Prostate gland (tissue), 2 donors: ENCODE measurements at places on chromosomes 7 and 10. TPM values are rescaled to one million over a fixed set of nuclear protein-coding genes. Genes with fewer than 3 reads are reported as not detected.

Gene ASB10
- not detected for total RNA-seq

Gene PNLIP
- total RNA-seq: not detected

Gene TRPV5
- not detected for total RNA-seq

Gene EVX1
- total RNA-seq: 5.9 TPM

Gene MYH16
- not detected for total RNA-seq

Gene COL28A1
- 1.8 TPM for total RNA-seq

Gene NPY
- 55.6 TPM for total RNA-seq

Gene LRRC4
- 0.23 TPM for total RNA-seq

Gene HMX3
- total RNA-seq: not detected

Gene TRIM50
- total RNA-seq: 5.1 TPM

Gene RPEL1
- total RNA-seq: not detected

Gene CTTNBP2
- total RNA-seq: 5.7 TPM

DNA sequence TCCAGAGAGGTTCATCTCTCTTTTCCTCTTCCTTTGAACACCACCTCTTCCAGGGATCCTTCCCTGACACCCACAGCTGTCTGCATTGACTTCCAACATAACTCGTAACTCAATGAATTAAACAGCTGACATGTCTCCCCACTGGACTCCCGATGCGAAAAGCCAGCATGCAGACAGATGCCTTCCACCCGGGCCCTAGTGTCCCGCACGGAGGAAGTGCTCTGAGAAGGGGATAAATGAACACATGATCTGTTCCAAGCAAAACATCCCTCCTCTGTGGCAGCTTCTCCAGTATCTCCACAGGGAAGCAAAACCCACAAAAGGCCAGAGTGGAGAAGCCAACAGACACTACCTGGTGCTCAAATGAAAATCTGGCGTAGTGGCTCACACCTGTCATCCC lies 28.3 kb downstream of the OGDHL start:
- H3K27ac ChIP-seq: no peak overlapping the region
- H3K36me3 ChIP-seq: no peaks in the 10 kb centered on the region
- H3K4me1 ChIP-seq: no peaks in the 10 kb centered on the region
- no peak overlapping the region for H3K4me3 ChIP-seq
- no peak for DNase-seq
- H3K27me3 ChIP-seq: no peaks in the 10 kb centered on the region

DNA sequence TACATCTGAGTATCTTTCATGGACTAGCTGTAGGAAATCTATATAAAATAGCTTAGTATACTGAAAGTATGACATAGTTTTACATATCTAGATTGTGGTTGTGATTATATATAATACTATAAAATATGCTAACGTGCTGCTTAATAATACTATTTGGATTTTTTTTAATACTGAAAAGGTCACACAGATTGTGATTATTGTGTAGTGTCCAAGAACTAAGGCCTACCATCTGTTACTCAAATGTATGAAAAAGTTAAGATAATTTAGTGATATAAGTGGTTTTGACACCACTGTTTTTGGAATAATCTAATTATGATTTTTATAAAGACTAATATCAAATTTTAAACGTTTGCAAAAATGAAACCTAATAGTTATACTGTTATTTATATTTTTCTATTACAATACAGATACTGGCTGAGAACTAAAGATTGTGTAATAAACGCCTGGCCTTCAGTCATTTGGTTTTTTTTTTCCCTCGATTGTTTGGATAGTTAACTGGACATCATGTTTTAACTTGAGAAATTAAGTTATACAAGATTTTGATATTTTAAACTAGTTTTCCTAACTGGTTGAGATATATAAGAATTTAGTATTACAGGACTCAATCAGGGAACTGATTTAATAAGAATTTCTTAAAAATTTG lies 12.6 kb downstream of the PTEN start:
- H3K4me3 ChIP-seq: no peak overlapping the region
- no peaks in the 10 kb centered on the region for H3K27me3 ChIP-seq
- H3K36me3 ChIP-seq: no peaks in the 10 kb centered on the region
- H3K27ac ChIP-seq: no peak overlapping the region
- no peaks in the 10 kb centered on the region for H3K4me1 ChIP-seq

- H3K4me3 ChIP-seq: no peak overlapping the region
- H3K36me3 ChIP-seq: no peaks in the 10 kb centered on the region
- no peaks in the 10 kb centered on the region for H3K27me3 ChIP-seq
- no peak overlapping the region for H3K27ac ChIP-seq
Measured at GRCh38 chr7:23183279-23184012, 1.6 kb downstream of the NUP42 start.

GRCh38 chr10:31582365-31583052 lies 263.5 kb downstream of the ZEB1 start:
- H3K27ac ChIP-seq: no peak overlapping the region
- no peak for DNase-seq
- H3K27me3 ChIP-seq: peaks cover 2% of the 10 kb centered on the region
- no peaks in the 10 kb centered on the region for H3K4me1 ChIP-seq

- no peak overlapping the region for H3K4me3 ChIP-seq
- no peaks in the 10 kb centered on the region for H3K36me3 ChIP-seq
- no peaks in the 10 kb centered on the region for H3K4me1 ChIP-seq
- H3K27ac ChIP-seq: no peak overlapping the region
- no peak for DNase-seq
- no peaks in the 10 kb centered on the region for H3K27me3 ChIP-seq
Measured at GRCh38 chr10:67770537-67770936, 67.5 kb downstream of the DNAJC12 start.

DNA sequence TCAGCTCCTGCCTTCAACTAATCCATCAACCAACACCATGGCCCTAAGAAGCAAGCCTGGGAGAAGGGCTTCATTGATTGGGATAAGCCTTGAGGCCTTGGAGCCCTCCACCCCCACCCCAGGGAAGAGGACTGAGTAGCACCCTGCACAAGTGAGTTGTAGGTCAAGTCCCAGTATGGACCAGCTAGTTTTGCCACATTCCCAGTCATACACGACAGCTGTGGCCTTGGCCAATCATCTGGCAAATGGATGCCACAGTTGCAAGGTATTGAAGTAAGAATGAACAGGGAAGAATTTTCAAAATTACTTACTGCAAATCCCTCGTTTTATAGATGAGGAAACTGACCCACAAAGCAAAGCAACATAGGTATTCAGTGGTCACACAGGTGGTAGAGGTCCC lies 109.7 kb downstream of the STRA8 start:
- no peaks in the 10 kb centered on the region for H3K4me1 ChIP-seq
- H3K4me3 ChIP-seq: no peak overlapping the region
- DNase-seq: no peak
- no peaks in the 10 kb centered on the region for H3K27me3 ChIP-seq
- no peaks in the 10 kb centered on the region for H3K36me3 ChIP-seq

DNA sequence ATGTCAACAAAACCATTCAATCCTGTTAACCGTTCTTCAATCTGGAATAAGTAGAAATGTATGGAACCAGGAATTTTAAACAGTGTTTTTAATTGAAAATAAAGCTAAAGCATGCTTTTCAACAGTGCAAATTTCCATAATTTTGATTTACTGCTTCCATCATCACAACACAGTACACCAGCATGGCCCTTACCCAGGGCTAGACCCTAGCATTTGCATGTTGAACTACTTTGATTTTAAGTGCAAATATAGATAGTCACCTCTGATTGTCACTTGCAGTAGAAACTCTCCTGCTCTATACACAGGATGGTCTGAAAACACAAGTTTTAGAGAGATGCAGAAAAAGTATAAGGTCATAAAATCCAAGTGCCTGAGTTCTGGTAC lies 12.1 kb downstream of the SKIDA1 start:
- H3K27me3 ChIP-seq: no peaks in the 10 kb centered on the region
- H3K36me3 ChIP-seq: no peaks in the 10 kb centered on the region
- H3K4me1 ChIP-seq: no peaks in the 10 kb centered on the region
- H3K27ac ChIP-seq: no peak overlapping the region

DNA sequence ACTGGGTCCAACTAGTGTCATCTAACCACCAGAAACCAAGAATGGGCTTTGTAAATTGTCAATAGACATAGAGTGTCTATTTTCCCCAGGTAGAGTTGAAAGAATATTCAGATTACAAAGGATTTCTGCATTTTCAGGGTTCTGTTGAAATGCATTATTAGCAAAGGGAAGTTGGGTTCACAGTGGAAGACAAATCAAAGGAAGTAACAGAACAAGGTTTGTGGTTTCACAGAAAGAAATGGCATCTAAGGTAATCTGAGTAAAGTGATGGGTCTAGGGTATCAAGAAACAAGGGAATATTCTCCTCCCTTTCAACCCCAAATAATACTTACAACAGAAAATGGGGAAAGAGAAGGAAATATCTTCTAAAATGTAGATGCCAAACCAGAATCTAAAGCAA lies 25.8 kb downstream of the CEP41 start:
- H3K4me1 ChIP-seq: no peaks in the 10 kb centered on the region
- H3K27ac ChIP-seq: no peak overlapping the region
- H3K36me3 ChIP-seq: no peaks in the 10 kb centered on the region
- DNase-seq: no peak
- no peaks in the 10 kb centered on the region for H3K27me3 ChIP-seq

DNA sequence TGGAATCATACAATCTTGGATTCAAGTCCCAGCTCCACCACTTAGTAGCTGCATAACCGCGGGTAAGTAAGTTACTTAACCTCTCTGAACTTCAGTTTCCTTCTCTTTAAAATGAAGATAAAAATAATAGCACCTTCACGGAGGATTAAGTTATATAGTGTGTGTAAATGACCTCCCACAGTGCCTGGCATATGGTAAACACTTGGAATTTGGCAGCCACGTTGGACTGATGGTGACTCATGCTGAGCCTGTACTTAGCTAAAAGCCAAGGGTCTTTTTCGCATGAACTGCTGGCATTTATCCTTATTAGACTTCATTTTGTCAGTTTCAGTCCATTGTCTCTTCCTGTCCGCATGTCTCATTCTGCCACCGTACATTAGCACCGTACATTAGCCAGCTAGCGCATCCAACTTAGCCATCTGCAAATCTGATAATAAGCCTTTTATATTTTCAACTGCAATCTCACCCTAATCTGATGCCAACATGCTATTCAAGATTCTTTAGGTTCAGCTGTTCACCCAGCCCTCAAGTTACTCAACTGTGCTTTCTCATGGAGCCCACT lies 11.2 kb downstream of the SLC13A4 start:
- no peaks in the 10 kb centered on the region for H3K36me3 ChIP-seq
- H3K4me1 ChIP-seq: no peaks in the 10 kb centered on the region
- H3K27ac ChIP-seq: no peak overlapping the region
- no peaks in the 10 kb centered on the region for H3K27me3 ChIP-seq

DNA sequence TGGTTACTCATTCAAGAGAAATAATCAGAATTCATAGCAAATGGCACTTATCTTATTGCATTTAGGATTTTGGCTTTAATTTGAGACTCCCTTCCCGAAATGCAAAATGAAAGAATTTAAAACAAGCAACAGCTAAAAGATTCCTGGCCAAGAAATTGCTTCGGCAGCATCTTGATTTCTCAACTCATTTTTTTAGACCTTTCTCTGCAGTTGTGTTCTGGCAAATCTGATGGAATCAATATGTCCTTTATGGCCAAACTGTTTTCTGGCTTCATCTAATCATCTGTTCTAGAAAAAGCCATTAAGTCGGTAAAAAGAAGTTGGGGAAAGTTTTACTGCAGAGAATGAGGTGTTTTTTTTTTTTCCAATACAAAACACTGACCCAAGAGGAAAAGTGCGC lies 172.1 kb downstream of the SLC16A9 start:
- peaks cover 11% of the 10 kb centered on the region for H3K4me1 ChIP-seq
- no peaks in the 10 kb centered on the region for H3K36me3 ChIP-seq
- no peak overlapping the region for H3K27ac ChIP-seq

GRCh38 chr10:103546401-103546800 lies 52.9 kb downstream of the NEURL1 start:
- H3K36me3 ChIP-seq: no peaks in the 10 kb centered on the region
- peaks cover 4% of the 10 kb centered on the region for H3K4me1 ChIP-seq
- no peak overlapping the region for H3K4me3 ChIP-seq

DNA sequence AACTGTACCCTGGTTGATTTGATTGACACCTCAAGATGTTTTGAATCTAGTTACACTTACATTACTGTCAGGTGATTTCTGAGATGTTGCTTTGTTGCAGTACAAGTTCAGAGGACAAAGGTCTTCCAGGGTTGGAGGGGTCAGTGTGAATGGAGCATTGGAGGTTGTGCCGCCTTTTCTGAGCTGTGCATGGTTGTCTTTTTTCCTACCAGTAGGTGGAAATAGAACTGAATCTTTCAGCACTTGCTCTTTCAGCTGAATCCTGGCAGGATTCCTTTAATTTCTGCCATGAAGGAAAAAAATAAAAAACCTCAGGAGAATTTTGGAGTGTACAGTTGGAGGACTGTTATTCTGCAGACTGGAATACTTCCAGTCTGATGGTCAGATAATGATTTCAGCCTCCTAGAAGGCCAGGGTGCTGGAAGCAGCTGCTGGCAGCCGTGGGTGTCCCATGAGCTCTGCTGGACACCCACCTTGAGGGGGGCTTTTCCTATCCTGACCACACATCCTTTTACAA lies 82.7 kb downstream of the PLCE1 start:
- no peaks in the 10 kb centered on the region for H3K36me3 ChIP-seq
- DNase-seq: no peak
- peaks cover 9% of the 10 kb centered on the region for H3K4me1 ChIP-seq

DNA sequence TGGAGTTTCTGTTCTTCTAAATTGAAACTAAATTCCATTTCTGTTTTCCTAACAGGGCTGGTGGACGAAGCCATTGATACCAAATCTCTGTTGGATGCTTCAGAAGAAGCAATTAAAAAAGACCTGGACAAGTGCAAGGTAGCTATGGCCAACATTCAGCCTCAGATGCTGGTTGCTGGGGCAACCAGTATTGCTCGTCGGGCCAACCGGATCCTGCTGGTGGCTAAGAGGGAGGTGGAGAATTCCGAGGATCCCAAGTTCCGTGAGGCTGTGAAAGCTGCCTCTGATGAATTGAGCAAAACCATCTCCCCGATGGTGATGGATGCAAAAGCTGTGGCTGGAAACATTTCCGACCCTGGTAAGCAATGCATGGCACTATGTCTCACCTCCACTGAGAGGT lies 45.6 kb downstream of the AP3M1 start:
- DNase-seq: no peak
- H3K36me3 ChIP-seq: peaks cover 4% of the 10 kb centered on the region
- H3K4me1 ChIP-seq: no peaks in the 10 kb centered on the region
- no peak overlapping the region for H3K27ac ChIP-seq

DNA sequence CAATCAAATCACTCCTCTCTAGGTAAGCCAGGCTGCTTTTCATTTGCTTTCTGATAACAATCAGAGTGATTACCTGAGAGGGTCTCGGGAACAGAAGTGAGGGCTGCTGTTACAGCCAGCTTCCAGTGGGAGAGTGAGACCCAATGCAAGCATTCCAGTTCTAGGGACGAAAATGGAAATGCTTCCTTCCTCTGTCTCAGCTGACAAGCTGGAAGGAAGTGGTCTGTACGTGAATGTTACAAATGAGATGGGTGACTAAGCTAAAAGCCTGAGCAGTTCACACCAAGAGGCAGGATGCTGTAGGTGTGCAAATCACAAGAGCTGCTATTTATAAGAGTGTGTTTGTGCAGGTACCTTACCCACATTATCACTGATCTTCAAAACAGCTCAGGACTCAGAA lies 772.4 kb downstream of the GRID1 start:
- no peak overlapping the region for H3K27ac ChIP-seq
- H3K4me1 ChIP-seq: no peaks in the 10 kb centered on the region
- no peak for DNase-seq
- H3K4me3 ChIP-seq: no peak overlapping the region
